ENCODE measurements at places on chromosomes 4 and X.

- DNase-seq: no peak
Measured at GRCh38 chrX:52082578-52082977, 13.6 kb upstream of the MAGED4B start.

DNA sequence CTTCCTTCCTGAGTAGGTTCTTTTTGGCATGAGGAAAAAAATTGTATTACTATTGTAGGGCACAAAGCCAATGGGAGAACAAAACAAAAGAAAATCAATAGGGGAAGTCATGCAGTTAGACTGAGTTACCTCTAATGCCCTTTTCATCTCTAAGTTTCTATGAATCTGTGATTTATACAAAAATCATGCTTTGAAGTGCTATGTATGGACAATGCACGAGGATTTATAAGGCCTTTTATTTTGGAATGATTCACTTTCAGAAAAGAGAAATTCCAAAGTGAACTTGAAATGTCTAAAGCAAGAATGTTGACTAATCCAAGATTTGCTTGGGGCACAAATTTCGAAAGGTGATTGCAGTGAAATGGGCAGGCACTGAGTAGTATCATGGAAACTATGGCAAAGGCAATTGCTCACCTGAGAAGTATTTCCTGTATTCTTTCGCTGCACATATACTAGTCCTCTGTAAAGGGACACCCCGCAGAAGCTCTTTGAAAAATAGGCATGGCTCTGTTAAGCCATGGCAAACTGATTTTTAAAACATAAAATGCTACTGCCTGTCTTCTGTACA, 52.8 kb downstream of the ADGRG4 start:
- peak; percentile 28 for DNase-seq

- no peak for DNase-seq
Measured at GRCh38 chr4:104073229-104073628, 353.4 kb upstream of the TACR3 start.

DNA sequence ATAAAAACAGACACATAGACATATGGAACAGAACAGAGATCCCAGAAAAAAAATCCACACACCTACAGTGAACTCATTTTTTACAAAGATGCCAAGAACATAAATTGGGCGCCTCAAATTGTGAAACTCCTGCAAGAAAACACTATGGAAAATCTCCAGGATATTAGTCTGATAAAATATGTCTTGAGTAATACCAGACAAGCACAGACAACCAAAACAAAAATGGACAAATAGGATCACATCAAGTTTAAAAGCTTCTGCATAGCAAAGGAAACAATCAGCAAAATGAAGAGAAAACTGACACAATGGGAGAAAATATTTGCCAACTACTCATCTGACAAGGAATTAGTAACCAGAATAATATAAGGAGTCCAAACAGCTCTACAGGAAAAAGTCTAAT, 337.3 kb upstream of the DIPK2B start:
- DNase-seq: no peak

DNA sequence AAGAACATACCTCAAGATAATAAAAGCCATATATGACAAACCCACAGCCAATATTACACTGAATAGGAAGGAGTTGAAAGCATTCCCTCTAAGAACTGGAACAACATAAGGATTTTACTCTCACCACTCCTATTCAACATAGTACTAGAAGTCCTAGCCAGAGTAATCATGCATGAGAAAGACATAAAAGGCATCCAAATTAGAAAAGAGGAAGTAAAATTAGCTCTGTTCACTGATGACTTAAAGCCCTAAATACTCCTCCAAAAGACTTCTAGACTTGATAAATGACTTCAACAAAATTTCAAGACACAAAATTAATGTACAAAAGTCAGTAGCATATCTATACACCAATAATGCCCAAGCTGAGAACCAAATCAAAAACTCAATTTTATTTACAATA, 235.7 kb downstream of the NKX6-1 start:
- DNase-seq: no peak

DNA sequence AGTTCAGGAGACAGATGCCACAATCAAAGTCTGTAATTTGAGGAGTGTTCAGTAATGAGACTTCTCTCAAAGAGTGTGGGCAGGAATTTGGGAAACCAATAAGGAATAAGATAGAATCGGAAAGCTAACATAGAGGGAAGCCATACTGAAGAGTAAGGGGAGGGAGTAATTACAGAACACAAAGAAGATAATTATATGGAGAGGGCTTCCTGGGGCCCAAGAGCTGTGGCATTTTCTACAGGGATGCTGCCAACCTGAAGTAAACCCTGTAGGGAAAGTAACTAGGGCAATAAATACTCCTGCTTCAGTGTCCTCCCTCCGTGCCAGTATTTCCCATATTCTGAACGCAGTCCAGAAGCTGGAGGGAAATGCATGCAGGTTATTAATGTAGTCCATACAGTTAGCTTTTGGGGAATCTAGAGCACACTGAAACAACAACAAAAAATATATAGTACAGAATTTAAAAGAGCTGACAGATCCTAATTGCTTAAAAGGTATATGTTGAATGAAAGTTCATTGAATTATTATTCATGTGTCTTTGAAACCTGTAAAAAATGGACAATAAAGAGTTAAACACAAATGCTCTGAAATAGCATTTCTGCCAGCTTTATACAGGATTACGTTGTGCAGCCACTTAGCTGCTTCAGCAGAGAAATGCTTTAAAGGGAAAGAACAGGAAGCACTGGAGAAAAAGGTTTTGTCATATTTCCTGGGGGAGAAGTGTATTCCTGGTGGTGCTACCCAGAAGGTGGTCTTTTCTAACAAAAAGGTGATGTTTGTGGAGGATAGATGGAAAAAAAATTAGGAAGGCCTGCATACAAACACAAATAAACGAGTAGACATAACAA, 48.0 kb downstream of the CXXC4 start:
- no peak for DNase-seq

GRCh38 chr4:20253735-20254409, 2.2 kb downstream of the SLIT2 start:
- no peak for DNase-seq

- peak; percentile 30 for DNase-seq
Measured at GRCh38 chr4:52019936-52020657, at the start of gene LRRC66. TSS of gene LRRC66 (minus strand) at chr4:52020363. CDS start at chr4:52017613, 2,750 bp downstream.

GRCh38 chrX:69214463-69214862, 49.2 kb upstream of the PJA1 start:
- no peak for DNase-seq

DNA sequence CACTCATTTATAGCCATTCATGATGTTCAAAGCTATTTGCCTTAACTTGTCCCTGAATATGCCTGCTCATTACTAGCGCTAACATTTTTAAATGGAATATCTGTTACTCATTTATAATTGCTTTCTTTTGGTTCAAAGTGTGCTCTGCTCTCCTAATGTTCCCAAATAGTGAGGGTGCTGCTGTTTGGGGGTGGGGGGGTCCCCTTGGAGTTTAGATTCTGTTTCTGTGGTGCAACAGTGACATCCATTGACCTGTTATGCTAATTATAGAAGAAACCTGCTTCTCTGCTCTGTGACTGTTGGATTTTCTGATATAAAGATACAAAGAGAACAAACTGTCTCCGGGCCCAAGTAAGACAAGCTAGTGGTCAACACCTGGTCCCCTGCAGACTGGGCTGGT, 222.4 kb downstream of the SHROOM3 start:
- no peak for DNase-seq

DNA sequence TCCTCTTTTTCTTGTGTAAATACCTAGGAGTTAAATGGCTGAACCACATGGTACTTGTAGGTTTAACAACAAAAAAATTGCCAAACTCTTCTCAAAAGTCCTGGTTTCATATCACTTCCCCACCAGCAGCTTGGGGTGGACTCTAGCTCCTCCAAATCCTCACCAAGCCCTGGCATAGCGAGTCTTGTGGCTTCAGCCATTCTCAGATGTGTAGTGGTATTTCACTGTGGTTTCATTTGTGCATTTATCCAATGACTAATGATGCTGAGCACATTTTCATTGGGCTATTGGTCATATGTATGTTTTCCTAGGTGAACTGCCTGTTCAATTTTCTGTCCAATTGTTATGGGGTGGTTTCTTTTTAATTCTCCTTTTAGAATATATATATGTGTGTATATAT, 249.3 kb downstream of the NLGN4X start:
- no peak for DNase-seq

GRCh38 chrX:38929966-38930421, 128.7 kb downstream of the MID1IP1 start:
- DNase-seq: no peak

DNA sequence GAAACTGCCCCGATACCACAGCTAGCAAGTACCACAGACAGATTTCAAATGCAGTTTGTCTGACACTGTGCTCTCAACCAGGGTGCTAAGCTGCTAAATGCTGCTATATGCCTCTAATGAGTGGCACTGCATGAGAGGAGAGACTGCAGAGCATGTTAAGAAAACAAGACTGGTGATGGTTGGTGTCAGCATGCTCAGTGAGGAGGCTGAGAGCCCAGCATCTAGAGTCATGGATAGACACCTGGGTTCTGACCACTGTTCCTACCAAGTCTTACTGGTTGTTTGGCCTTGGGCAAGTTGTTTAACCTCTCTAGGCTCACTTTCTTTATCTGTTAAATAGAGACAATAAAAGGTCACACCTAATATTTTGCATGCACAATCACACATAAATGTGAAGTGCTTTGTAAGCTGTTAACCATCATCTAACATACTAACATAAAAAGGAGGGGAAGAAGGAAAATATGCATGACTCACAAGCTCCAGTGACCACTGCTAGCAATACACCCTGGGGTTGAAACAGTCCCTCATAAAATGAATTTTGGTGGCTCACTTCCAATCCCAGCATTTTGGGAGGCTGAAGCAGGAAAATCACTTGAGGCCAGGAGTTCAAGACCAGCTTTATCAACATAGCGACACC, 20.7 kb downstream of the HHIP start:
- DNase-seq: no peak

- peak; percentile 57 for DNase-seq
Measured at GRCh38 chr4:145938618-145939440, at the start of gene ZNF827. TSS of gene ZNF827 (minus strand) at chr4:145938823. CDS start at chr4:145938407, 416 bp downstream.

DNA sequence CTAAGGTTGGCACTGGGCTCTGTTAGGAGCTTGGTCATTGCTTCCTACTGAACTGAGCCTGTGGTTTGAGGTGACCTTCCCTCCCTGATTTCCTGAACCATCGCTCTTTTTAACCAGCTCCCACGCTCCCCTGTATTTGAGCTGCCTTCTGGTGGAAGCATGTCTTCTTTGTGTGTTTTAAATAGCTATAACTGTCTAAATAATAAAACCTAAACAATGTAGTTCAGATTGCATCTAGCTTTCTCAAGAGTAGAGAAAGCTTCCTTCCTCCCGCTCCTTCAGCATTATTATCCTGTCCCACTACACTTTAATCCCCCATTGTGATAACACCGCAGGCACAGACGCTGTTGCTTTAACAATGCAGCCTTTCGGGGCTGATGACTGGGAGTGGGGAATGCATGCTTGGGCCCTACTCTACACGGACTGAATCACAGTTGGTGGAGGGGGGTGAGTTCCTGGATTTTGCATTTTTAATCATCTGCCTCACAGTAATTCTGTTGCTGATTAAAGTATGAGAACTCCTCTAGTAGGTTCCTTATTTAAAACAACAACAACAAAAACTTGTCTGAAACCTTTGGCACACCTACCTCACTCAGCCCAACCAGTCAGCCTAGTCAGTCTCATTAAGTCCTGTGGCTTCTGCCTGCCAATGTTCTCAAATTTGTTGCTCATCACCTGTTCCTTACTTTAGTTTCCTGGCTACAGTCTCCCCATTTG, 6.6 kb downstream of the SMS start:
- no peak for DNase-seq

DNA sequence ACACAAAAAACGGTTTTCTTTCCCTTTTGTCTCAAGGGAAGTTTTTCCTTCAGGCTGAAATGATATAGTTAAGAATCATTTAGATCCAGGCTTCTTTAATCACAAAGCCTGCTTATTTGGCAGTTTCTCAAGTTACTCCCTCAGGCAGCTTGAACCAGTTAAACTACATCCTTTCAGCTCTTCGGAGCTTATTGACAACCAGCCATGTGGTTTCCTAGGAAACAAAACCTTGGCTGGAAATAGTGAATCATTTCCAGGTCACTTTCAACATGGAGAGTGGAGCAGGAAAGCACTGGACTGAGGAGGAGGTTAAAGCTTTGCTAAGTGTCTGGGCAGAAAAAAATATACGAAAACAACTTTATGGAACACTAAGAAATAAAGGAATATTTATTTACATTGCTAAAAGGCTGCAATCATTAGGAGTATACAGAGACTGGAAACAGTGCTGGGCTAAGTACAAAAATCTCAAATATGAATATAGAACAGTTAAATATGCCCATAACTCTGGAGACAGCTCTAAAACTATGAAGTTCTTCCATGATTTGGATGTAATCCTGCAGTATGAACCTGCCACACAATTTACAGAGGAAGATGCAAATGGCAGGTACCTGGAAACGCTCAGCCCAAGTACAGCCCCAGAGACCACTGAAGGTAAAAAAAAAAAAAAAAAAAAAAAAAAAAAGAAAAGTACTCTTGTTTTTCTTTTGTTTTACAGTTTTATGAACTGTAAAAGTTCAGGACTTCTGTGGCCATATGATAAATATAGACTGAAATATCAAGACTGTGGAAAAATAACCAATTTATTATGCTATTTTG, 23.2 kb upstream of the AASDH start:
- DNase-seq: peak; percentile 62

GRCh38 chrX:8037593-8038348, 110.6 kb upstream of the PNPLA4 start:
- no peak for DNase-seq

DNA sequence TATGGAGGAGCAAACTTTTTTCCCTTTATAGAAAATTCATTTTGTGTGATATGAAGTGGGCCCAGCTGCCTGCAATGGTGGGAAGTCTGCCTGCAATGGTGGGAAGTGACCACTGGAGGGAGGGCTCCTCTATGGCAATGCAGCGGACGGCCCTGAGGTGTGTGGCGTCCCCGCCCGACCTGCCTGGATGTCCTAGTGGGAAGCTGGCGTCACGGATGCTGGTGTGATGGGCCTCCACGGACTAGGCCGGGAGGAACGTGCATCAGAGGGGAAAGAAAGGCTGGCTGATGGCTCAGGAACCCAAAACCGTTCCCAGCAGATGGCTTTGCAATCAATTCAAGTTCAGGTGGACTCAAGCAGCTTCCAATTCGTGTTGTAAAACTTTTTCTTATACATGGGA, 177.9 kb downstream of the AFAP1 start:
- peak; percentile 18 for DNase-seq

DNA sequence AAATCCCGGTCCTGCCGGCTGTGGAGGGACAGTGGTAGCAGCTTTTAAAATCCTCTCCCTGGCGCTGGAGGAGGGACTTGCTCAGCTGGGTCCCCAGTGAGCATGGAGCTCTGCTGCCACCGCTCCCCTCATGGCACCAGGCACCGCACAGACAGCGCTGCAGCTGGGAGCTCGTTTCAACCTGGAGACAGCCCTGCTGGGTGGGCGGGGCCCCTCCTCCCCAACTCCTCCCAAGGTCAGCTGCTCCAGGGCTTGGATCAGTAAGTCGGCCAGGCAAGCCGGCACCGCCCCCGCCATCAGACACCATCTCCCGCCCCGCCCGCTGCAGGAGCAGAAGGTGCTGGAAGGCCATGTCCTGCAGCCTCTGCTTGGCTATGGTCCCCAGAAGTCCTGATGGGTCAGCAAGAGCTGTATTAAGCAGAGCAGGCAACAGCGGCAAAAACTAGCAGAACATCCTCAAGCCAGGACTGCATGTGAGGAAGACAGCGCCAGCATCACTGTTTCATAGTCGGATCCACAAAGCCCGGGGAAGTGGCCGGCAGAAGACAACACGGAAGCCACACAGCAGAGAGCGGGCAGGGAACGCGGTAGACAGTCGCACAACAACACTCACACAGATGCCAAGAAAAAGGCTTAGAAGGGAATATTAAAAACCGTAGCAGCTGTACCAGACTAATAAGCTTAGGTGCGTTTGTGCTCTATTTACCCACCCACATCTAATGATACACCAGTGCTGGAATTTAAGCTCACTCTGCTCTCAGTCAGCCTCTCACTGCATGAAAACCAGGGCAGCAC, 16.2 kb downstream of the ZFYVE28 start:
- DNase-seq: no peak

All from Calu3 (cell line).